Daoy (cell line): ENCODE measurements at places on chromosomes 4 and X. TPM values are rescaled to one million over a fixed set of nuclear protein-coding genes. Genes with fewer than 3 reads are reported as not detected.

Gene USP17L18
- total RNA-seq, result not detected in 2 replicates

Gene TIGD4
- 0.11 TPM in 1 of 2 replicates, not detected in the other for total RNA-seq

Gene NSUN7
- 0.51 and 3.0 TPM in 2 replicates for total RNA-seq

Gene SOWAHB
- not detected in 2 replicates for total RNA-seq

Gene RNF150
- total RNA-seq, result 1.9 and 2.4 TPM in 2 replicates

GRCh38 chr4:160009656-160010493 is 907.0 kb downstream of the RAPGEF2 start:
- no peak for DNase-seq
